ENCODE measurements at places on chromosomes 2 and 18.

GRCh38 chr18:46531482-46531881 lies 125.5 kb downstream of the LOXHD1 start:
- DNase-seq: no peak

DNA sequence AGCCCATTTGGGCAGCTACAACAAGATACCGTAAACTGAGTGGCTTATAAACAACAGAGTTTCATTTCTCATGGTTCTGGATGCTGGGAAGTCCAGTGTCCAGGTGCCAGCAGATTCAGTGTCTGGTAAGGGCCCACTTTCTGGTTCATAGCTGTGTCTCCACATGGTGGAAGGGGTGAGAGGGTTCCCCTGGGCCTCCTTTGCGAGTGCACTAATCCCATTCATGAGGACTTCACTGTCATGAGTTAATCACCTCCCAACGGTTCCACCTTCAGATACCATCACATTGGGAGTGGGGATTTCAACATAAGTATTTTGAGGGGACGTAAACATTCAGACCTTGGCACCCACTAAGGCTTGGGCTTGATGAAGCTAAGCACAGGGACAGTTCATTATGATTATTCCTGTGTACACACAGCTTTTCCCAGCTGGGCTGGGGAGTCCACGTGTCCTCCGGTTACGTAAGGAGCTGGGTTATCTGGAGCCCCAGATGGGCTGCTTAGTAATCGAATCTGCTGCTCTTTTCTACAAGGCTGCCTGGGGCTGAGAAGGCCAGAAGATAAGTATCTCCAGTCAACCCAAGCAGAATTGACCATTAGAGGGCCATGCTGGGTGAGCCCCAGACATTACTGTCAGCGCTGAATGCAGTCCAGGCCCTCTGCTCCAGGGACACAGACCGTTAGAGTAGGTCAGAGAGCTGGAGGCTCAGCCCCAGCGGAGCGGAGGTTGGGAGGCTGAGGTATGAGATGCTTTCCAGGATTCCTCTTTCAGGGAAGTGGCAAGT lies 42.7 kb downstream of the EPAS1 start:
- DNase-seq: no peak

DNA sequence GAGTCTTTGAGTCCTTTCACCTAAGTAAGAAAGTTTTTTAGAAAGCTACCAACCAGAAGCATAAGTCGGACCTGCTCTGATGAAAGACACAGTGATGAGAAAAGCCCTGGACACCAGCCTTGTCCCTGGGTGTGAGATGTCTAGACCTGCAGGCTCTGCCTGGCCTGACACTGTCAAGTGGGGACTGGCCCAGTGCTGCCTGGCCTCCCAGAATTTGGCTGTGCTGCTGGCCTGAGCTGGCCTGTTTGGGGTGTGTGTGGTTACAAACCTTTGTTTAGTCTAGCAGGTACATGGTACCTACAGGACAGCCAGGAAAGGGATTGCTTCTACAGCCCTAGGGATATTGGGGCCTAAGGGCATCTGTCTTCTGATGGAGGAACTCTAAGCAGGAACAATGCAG lies 48.3 kb downstream of the ASB1 start:
- no peak for DNase-seq

DNA sequence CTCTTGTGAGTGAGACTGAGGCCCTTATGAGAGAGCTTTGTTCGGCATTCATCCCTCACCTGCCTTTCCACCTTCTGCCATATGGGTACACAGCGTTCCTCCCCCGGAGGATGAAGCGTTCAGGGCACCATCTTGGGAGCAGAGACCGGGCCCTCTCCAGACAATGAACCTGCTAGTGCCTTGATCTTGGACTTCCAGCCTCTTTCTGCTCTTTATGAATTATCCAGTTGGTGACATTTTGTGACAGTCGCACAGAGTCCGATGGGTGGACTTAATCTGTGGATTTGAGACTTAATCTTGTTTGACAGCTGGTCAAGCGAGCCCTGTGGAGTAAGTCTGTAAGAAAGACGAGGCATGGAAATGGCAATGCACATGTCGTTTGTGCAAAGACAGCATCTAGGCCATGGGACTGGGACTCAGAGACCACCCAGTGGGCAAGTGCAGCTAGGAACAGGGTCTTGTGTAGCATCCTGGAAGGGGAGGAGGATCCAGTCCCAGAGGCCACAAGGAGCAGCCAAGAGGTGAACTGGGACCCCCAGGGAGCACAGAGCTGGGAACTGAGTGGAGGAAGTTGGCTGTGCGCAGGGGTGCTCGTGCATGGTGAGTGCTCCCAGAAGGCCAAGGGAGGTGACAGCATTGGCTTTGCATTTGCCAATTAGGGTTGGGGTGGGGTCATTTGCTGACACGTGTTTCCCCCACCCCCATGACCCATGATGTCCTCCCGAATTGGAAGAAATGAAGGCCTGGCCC lies 69.5 kb upstream of the HDAC4 start:
- no peak for DNase-seq

- no peak for DNase-seq
Measured at GRCh38 chr2:38113981-38114708, 38.2 kb upstream of the CYP1B1 start.

DNA sequence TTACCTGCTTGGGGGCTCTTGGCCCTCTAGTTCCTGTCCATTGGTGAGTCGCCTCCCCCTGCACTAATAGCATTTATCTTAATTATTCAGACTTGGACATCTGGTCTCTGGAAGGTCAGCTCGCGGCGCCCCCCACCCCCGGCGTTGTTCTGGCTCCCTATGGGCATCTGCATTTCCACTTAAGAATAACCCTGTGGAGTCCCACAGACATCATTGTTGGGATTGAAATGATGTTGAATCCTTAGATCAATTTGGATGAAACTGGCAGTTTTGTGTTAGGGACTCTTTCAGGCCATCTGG lies 313.8 kb upstream of the HS6ST1 start:
- no peak for DNase-seq

GRCh38 chr18:8389391-8390340 lies 219.6 kb upstream of the RAB12 start:
- no peak for DNase-seq

Data from C1 segment of cervical spinal cord (tissue), 14 donors.